ENCODE measurements at places on chromosomes 5 and 9. TPM values are rescaled to one million over a fixed set of nuclear protein-coding genes. Genes with fewer than 3 reads are reported as not detected.

Gene C5
- total RNA-seq: 2.8 TPM

Gene GLIPR2
- total RNA-seq: 53.9 TPM

Gene MLANA
- total RNA-seq: not detected

Gene PCDHGA2
- total RNA-seq: not detected

DNA sequence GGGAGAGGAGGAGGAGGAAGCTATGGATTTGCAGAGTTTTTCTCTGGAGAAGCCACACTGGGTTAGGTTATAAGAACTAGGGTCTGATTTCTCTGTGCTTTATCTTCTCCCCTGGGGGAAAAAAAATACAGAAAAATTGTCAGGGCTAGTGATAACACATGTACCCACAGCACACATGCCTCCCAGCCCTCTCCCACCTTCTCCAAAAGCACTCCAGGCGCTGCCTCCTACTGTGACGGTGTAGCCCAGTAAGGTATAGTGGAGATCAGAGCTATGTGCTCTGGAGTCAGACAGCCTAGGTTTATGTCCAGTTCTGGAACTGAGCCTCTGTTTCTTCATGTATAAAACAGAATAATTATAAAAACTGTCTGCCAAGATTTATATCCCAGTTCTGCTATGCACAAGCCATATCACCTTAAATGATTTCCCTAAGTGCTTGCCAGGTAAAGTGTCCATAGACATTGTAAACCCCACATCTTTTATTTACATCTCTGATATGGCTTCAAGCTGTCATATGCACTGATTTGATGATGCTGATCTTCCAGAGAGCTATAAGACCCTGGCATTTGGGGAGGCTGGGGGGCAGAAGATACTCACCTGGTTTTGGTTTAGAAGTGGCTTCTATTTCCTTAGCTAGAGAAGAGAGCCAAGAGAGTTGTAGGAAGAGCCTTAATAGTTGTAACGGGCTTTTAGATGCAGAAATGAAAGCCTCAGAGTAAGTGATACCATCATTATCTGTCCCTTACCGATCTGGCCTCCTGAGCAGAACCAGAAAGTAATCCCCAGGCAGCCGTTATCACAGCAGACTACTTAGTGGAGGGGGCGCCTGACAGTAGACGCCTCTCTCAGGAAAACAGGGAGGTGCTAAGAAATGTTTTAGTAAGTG, 7.6 kb downstream of the SLC1A3 start:
- DNase-seq: no peak

GRCh38 chr9:122053567-122054350, 39.3 kb downstream of the TTLL11 start:
- DNase-seq: no peak

DNA sequence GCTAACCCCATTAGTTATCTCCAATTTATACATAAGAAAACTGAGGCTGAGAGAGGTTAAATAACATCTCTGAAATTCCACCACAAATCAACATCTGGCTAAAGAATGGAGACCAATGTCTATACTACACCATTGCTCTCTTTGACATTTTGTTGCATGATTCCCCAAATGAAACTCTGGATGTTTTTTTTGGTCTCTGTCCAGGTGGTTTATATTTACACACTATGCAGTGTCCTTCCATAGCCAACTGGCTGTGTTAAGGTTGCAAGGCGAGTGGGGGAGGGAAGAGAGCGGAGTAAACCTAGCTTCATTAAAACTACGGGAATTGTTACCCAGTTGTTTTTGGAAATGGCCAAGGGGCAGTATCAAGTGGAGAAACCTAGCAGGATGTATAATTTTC, 67.2 kb downstream of the KIF4B start:
- DNase-seq: no peak

DNA sequence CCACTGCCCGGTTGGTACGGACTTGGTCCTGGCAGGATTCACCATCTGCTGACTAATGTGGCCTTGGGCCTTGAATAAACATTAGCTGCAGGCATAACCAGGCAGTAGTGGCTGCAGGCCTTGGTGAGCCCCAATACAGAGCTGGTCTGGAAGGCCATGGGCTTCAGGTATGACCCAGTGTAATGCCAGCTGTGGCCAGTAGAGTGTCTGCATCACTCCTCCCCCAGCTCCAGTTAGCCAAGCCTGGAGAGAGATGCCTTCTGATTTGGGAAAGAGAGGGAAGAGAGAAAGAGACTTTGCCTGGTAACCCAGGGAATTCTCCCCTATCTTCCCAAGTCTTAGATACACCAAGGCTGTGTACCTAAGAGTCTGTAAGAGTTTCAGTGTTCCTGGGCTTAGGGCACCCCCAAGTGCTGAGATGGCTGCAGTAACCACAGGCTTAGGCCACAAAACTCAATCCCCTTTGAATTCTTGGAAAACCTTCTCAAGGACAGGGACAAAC, 5.6 kb upstream of the C5 start:
- no peak for DNase-seq

GRCh38 chr5:38553001-38553521, 3.4 kb downstream of the LIFR start:
- DNase-seq: no peak

GRCh38 chr9:136856079-136856476, 3.9 kb downstream of the MAMDC4 start:
- DNase-seq: no peak
